ENCODE measurements at places on chromosomes 5 and 9. TPM values are rescaled to one million over a fixed set of nuclear protein-coding genes. Genes with fewer than 3 reads are reported as not detected.

Gene RAPGEF1
- total RNA-seq, result 32.9 TPM

Gene AFF4
- 26.4 TPM for total RNA-seq

Gene THOC3
- 33.1 TPM for total RNA-seq

Gene ELP1
- total RNA-seq, result 25.5 TPM

Gene ZNF618
- 6.8 TPM for total RNA-seq

Gene ECM2
- total RNA-seq, result not detected

Gene IFNB1
- total RNA-seq, result not detected

Gene MYMK
- not detected for total RNA-seq

Gene REXO4
- total RNA-seq, result 13.3 TPM

Gene ALDOB
- 0.13 TPM for total RNA-seq

Gene NR5A1
- total RNA-seq, result not detected

Gene TXNDC8
- not detected for total RNA-seq

Gene MSX2
- 0.13 TPM for total RNA-seq

Gene TLE1
- 82.4 TPM for total RNA-seq

Gene TNFAIP8
- total RNA-seq, result 8.5 TPM

Gene PCDHGA8
- total RNA-seq, result 0.64 TPM

Gene DELE1
- 78.1 TPM for total RNA-seq

Gene SLC34A3
- total RNA-seq, result not detected

Gene LRRC19
- total RNA-seq, result not detected

Gene MELK
- 8.7 TPM for total RNA-seq

Gene ENTREP1
- 4.6 TPM for total RNA-seq

Gene THG1L
- 9.0 TPM for total RNA-seq

Gene SMIM33
- under 0.01 TPM for total RNA-seq

Gene SLCO6A1
- total RNA-seq, result not detected

Gene SLC22A4
- 5.7 TPM for total RNA-seq

Gene C5orf34
- 3.7 TPM for total RNA-seq

Gene HAVCR2
- total RNA-seq, result 0.64 TPM

Gene ANKRD31
- under 0.01 TPM for total RNA-seq

Gene TRMT10B
- total RNA-seq, result 1.0 TPM

Gene SPATA31A5
- not detected for total RNA-seq

Gene PCDHB9
- 0.13 TPM for total RNA-seq

Data from dermis microvascular lymphatic vessel endothelial cell (primary cell).